NCI-H1417 treated with DMSO at 0.1 percent for 48 hours (cell line): ENCODE measurements at places on chromosomes 3 and 15.

GRCh38 chr3:143974271-143975238 is 2.9 kb downstream of the DIPK2A start:
- DNase-seq: no peak

DNA sequence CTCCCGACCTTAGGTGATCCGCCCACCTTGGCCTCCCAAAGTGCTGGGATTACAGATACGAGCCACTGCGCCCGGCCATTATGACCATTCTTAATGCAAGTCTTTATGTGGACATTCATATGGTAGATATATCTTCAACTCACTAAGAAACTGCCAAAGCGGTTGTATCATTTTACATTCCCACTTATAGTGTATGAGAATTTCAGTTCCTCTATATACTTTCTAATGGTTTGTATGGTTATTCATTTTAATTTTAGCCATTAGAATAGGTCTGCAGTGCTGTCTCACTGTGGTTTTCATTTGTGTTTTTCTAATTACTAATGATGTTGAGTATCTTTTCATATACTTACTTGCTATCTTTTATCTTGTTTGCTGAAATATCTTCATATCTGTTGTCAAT is 32.5 kb downstream of the TCF12 start:
- no peak for DNase-seq

DNA sequence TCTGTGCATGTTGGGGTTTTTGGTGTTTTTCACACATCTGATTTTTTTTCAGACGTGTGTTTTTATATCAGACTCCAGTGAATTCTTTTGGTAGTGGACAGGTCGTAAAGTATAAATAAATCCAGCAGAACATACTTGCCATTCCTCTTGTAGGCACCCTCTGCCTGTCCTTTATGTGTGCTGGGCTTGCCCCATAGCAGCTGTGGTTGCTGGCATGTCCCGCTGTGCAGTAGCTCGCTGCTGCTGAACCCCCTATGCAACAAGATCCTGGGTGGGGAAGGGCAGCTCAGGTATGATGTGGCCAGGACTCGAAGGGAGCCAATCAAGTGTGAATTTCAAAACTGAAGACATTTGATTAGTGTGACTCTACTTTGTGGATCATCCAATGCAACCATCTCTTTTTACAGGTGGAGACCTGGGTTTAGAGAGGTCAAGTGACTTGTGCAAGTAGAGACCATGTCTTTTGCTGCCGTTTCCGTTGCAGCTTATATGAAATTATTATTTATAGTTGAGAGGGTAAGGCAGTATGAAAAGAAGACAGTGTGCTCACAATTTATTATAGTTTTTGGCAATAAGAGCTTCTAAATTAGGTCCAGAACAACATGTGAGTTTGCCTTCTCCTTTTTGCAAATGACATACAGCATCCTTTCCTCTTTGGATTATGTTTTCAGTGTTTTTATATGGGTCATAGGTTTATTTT is 350.8 kb upstream of the C2CD4B start:
- DNase-seq: no peak

DNA sequence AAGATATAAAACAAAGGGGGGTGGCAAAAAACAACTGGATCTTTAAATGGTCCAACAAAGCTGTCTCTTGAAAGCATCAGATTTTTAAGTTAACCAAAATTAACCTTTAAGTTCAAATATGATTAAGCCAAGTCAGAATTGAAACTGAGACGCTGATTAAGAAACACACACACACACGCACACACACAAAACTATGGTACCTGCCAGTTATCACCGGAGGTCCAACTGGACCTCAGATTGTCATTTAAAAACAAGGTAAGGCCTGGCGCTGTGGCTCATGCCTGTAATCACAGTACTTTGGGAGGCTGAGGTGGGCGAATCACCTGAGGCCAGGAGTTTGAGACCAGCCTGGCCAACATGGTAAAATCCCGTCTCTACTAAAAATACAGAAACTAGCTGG is 10.4 kb downstream of the ARF4 start:
- no peak for DNase-seq

DNA sequence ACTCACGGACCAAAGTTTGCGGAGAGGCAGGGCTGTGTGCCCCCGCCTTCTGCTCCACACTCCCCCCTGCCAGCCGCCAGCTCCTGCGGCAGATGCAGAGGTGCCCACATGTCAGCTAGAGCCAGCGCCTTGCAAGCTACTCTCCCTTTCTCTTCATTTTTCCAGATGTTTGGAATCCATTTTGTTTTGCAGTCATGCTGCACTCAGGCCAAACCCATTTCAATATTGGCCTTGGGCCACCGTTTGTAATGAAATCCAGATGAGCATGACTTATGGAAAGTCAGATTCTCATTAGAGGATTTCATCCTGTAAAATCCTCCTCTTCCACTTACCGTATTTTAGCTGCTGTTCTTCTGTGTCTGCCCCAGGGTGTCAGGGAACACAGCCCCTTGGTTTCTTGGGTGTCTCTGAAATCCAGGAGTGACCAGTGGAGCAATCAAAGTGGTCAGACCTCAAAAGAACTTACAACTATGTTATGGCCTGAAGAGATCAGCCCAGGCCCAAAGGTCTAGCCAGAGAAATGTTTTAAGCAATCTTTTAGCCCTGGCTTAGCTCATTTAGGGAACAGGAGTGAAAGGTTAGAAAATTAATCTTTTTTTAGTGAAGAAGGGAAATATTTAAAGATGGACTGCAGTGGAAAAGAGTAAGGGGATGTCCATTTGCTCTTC is 65.8 kb downstream of the AAGAB start:
- DNase-seq: no peak

GRCh38 chr3:171646357-171647133 is 163.7 kb downstream of the PLD1 start:
- no peak for DNase-seq

GRCh38 chr3:188974856-188975599 is 196.7 kb upstream of the TPRG1 start:
- no peak for DNase-seq
